Astrocyte of the cerebellum (primary cell): ENCODE measurements at places on chromosomes 2 and 18.

DNA sequence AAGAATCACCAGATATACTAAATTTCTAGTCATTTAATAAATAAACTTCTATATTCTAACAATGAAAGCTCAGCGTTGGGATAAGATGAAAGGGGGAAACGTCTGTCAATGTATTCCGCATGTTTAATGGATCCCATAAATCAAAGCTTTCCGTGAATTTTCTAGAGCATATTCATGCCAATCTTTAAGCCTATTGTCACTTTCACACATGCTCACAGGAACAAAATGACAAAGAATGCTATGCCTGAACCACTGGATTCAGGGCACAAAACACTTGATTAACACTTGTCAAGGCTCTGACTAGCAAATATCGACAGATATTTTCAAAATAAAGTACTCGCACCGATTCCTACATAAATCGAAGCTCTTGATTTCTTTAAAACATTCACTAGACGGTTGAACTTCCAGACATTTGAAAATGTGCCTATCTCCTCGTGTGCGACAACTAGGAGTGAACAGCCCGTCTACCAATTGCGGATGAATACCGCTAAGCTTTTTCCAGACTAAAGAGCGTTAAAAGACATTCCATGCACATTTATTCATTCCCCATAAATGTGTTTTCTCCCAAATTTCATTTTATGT lies 1.8 kb downstream of the TLK1 start:
- no peak for DNase-seq

DNA sequence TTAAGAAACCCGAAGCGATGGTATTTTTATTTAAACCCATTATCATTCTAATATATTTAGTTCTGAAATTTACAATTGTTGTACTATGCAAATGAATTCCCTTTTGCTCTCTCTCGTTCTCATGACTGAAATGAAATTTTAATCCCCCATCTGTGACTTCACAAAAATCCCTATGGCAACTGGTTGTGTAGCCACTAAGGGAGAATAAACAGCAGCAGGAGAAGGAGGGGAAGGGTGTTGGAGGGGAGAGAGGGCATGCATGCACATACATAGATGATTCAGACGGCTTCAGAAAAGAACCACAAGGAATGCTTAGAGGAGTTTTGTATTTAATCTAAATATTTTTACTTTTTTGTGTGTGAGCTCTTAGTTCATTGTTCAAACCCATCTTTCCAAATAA lies 36.8 kb downstream of the CPS1 start:
- DNase-seq = peak; percentile 13

GRCh38 chr2:201280191-201281040 lies 20.1 kb downstream of the CASP8 start:
- DNase-seq = no peak

- DNase-seq = no peak
These were observed 677 bp upstream of the COPS9 start for GRCh38 chr2:240136671-240137292.

DNA sequence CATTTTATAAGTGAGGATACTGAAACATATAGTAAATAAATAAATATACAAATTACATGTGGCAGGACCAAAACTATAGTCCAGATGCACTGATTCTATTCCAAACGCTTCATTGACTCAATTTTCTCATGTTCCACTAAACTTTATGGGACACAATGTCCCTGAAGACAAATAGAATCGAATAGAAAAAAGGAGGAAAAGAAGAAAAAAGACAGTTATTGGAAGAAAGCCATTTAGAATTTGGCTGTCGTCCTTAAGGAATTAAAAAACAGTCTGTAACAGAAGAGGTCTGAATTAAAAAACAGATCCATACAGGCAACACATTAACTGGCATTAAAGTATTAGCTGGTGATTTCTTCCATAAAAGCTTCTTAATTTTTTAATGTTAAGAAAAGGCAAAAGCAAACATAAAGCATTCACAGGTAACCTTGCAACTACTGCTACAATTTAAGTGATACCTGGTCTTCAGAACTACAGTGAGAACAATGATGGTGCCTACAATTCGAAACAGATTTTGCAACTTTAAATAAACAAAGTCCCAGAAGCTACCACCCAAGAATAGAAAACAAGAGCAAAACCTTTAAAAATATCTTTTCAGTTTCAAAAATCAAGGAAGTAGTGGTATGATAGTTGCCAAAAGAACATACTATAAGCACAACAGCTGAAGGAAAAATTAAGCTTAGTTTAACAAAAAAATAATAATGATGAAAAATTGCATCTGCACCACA lies 17.4 kb upstream of the CHAC2 start:
- DNase-seq = no peak

DNA sequence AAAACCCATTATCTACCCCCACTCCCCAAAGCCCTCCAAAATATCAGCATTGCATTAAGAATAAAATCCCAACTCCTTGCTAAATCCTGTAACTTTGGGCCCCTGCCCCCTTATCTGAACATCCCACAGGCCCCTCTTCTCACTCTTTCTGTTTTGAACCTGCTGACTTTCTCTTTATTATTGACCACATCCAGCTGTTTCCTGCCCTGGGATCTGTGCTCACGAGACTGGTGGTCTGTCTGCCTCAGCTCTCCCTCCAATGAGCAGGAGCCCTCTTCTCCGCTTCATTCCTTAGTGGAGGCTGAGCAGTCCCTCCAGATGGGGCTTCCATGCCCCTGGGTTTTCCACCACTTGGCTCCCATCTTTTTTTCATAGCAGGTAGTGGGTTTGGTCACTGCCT lies 116.9 kb downstream of the ACKR3 start:
- no peak for DNase-seq

- no peak for DNase-seq
These were observed 69.1 kb downstream of the FEZ2 start for GRCh38 chr2:36528766-36529392.

- DNase-seq = no peak
These were observed 270.3 kb downstream of the ATAD2B start for GRCh38 chr2:23656597-23656973.

GRCh38 chr2:67846370-67847070 lies 216.3 kb downstream of the C1D start:
- DNase-seq = peak; percentile 99

GRCh38 chr2:148982282-148982681 lies 56.2 kb upstream of the LYPD6B start:
- DNase-seq = no peak

DNA sequence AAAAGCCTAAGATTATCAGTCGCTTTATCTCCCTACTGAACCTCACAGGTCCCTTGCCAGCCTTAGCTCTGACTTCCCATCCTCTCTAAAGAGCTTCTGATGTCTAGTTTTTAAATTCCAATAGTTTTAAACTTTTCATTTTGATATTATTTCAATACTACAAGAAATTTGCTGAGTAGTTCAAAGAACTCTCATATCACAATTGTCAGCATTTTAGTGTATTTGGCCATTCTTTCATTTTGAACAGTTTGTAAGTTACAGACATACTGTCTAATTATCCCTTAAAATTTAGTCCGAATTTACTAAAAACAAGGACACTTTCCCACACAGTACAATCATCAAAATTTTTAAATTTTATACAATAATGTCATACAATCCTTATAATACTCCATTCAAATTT lies 666.8 kb upstream of the SETBP1 start:
- no peak for DNase-seq

DNA sequence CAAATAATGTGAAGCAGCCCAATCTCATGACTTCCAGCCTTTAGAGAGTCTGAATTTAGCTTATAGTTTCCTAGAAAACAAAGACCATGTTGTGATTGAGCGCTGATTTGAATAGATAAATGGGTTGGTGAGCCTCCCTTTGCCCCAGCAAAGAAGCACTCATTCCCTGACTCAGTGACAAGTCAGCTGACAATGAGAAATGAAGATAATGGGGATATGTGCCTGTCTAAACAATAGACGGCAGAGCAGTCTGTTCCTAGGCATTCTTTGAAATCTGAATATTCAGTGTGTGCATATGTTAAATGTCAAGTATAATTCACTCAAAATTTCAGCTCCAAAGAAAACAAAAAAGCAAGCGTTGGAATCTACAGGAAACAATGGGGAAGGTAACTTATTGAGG lies 34.8 kb upstream of the LINC00305 start:
- no peak for DNase-seq

GRCh38 chr2:170362313-170362870 lies 184.4 kb downstream of the MYO3B start:
- no peak for DNase-seq

GRCh38 chr2:231104115-231104713 lies 20.6 kb downstream of the HTR2B start:
- DNase-seq = peak; percentile 63

DNA sequence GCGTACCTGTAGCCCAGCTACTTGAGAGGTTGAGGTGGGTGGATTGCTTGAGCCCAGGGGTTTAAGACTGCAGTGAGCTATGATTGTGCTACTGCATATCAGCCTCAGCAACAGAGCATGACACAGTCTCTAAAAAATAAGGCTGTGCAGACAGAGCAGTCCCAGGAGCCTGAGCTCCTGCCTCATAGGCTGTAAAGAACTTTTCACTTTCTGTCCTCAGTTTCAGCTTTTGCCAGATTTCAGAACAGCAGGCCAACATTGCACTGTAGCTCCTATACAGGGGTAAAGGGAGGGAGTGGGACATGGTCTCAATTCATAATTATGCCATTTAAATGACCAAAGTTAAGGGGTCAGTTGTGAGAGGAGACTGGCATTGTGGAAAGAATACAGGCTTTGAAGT lies 150.6 kb downstream of the GALNT1 start:
- no peak for DNase-seq

DNA sequence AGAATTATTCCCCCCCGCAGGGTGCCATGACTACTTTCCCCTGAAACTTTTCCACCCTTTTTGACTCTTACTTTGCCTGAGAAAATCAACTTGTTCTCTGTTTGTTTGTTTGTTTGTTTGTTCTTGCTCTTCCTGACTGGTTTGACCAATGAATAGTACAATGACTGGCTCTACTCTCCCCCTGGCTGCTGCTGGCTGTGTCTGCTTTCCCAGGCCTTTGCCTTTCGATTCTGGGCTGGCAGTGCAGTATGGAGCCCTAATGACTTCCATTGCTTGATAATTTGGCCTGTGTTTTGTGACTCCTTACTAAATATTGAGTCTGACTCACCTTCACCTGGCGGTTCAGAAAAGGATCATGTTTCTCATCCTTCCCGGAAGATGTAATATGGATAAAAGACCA lies 241.1 kb downstream of the TMEM182 start:
- DNase-seq = no peak

GRCh38 chr2:142926445-142926844 lies 49.0 kb downstream of the KYNU start:
- no peak for DNase-seq

- DNase-seq = no peak
These were observed 92.7 kb upstream of the WDSUB1 start for GRCh38 chr2:159379181-159379580.

DNA sequence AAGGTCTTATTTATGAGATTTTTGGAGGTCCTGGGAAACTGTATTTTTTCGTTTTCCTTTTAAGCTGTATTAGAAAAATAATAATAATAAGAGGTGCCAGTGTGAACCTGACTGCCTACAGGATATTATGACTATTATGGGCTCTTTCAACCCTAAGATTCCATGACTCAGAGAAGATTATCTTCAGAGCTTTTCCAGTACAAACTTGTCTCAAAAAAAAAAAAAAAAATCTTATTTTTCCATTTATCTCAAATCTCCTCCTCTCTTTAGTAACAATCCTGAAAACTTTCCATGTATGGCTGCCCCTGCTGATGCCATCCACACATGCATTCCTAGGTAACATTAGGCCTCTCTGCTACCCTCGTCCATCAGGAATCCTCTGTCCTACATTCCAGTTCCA lies 36.7 kb upstream of the RPE start:
- DNase-seq = no peak

DNA sequence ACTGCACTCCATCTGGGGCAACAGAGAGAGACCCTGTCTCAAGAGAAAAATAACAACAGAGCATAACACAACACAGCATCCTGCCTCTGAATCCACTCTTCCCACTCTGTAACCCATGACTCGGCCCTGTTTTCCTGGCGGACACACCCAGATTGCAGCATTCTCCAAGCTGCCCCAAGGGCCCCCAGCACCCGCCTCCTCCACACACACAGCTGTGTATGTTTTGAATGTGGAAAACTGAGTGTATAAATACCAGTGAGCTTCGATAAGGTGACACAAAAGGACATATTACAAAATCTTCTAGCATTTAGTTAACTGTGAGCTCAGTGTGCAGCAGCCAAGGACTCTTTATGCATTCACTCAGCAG lies 13.0 kb downstream of the IMPA2 start:
- no peak for DNase-seq

GRCh38 chr2:157245846-157246764 lies 11.4 kb upstream of the GALNT5 start:
- DNase-seq = peak; percentile 85

- DNase-seq = no peak
These were observed 1.5 kb downstream of the CNRIP1 start for GRCh38 chr2:68317971-68318913.

GRCh38 chr2:231357931-231358330 lies 37.6 kb upstream of the B3GNT7 start:
- no peak for DNase-seq

DNA sequence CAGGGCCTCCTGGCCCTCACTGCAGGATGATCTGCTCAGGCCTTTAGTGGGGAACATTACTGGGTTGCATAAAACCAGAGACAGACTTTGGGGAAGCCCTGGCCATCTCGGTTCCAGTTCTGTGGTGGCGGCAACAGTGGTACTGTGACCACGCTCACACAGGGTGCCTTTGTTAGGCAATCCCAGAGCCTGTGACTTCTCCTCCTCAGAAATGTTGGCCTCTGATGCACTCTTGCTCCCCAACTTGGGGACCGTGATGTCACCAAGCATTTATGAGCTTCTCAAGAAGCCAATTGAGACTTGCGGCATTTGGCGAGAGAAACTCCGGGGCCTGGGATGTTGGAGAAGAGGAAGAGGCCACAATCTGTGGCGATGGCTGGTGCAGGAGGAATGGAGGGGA lies 80.9 kb upstream of the PKDCC start:
- no peak for DNase-seq

DNA sequence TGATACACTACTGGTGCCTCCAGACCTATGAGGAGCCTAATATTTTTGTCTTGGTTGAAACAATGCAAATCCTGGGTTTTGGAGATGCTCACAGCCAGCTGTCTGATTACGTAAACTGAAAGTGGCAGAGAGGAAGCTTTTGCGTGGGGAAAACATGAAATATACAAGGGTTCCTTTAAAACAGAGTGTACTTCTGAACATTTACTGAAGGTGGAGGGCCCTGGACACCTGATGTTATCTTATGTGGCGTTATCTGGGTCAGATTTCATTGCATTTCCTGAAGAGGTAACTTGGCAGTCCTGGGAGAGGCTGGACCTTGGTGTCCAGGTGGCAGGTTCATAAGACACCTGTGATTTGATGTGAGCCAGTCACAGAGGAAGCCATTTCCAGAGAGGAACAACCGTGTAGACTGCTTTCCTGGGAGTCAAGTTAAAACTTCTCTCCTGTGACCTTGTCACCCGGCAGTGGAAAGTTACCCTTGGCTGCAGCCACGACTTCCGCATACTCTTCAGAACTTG lies 105.0 kb downstream of the NEDD4L start:
- no peak for DNase-seq

GRCh38 chr2:195396479-195396878 lies 260.5 kb upstream of the SLC39A10 start:
- DNase-seq = no peak
